SK-MEL-5 (cell line): ENCODE measurements at places on chromosomes 16 and 17.

GRCh38 chr16:57640612-57641011 lies 12.2 kb downstream of the ADGRG1 start:
- no peak for DNase-seq

GRCh38 chr16:20621406-20621805 lies 45.2 kb upstream of the ACSM2B start:
- no peak for DNase-seq

DNA sequence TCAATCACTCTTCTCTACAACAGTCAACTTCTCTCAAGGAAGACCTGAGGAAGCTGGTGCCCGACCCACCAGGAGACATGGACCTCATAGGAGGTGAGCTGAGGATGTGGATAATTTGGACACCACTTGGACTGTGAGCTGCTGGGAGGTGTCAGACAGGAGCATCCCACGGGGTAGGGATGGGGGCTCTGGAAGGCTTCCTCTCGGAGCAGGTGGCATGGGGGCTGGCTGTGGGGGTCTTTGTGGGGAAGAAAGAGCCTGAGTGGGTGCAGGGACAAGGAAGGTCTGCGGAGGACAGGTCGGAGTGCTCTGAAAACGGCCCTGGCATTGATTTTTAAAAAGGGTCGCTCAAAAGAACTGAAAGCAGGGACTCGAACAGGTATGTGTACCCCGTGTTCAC lies 64.0 kb downstream of the TBC1D16 start:
- DNase-seq: no peak

GRCh38 chr16:51276336-51276735 lies 125.3 kb upstream of the SALL1 start:
- no peak for DNase-seq

- no peak for DNase-seq
Measured at GRCh38 chr17:49952912-49953497, 16.0 kb upstream of the DLX4 start.

GRCh38 chr17:67007266-67007665 lies 37.1 kb upstream of the CACNG1 start:
- DNase-seq: no peak

DNA sequence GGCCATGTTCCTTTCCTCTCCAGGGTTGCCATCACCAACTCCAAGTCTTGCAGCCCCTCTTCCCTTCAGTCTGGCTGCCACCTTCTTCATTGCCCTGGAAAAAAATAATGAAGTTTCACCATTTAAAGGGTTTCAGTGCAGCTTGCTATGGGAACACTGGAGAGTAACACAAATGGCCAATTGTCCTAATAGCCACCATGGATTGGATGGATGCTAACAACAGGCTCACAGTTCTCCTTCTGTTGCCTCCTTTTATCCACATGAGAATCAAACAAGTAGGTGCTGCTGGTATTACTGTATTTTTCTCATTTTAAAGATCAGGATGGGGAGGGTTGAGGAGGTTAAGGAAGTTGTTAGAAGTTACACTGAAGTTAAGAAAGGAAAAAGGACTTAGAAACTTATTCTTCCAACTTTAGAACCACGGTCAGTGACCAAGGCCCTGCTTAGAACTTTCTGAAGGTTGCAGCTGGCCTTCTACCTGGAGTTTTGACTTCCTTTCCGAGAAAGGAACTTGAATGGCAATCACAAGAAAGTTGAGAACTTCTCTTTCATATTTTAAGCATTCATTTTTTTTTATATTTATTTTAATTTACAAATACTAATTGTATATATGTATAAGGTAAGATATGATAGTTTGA lies 198.0 kb upstream of the MAF start:
- DNase-seq: peak; percentile 5

DNA sequence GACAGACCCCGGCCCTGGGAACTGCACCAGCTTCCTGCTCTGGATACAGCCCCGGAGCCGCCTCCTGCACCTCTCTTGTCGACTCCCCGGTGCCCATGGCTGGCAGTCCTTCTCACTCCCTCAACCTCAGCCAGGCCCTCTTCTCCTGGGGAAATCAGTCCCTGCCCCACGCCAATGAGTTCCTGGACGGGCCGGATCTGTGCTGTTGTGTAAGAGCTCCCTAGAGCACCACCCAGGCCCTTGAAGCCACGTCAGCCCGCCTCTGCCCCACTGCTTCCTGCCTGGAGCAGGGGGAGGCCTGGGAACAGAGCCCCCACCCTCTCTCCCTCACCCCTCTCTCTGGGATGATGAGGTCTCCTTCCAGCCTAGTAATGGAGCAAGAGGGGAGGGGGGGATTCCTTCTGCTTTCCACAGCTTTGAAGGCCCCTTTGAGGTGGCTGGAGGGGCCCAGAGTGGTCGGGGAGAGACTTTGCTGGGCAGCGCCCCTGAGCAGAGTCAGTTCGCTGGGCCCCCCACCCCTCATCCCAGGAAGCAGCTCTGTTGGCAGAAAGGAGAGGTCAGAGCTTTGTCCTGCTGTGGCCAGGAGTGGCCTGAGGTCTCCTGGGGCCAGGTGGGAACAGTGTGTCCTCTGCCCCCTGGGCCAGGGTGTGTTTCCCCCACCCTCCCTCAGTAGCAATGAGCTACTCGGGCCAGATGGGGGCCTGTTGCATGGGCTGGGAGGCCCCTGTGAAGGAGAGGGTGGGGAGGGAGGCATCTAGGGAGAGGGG lies 3.8 kb downstream of the PRR29 start:
- no peak for DNase-seq
